Germinal center (tissue), 1 donor: ENCODE measurements at places on chromosomes 11 and 22.

DNA sequence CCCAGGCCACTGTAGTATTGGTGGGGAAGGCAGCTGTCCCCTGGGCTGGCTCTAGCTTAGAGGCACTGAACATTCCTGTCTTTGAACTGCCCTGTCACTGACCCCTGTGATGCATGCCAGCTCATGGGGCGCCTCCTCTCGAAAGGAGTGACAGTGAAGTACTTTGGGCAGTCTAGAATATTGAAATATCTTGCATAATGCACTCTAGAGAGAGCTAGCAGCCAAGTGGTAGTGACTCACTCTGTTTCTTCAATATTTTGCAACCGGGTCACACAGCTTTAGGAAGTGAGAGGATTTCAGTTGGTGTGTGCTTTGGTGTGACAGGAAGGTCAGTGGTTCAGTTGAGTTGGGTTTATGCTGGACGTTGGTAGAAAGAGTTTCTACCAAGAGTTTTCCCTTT, 35.5 kb upstream of the ST14 start:
- DNase-seq: no peak

DNA sequence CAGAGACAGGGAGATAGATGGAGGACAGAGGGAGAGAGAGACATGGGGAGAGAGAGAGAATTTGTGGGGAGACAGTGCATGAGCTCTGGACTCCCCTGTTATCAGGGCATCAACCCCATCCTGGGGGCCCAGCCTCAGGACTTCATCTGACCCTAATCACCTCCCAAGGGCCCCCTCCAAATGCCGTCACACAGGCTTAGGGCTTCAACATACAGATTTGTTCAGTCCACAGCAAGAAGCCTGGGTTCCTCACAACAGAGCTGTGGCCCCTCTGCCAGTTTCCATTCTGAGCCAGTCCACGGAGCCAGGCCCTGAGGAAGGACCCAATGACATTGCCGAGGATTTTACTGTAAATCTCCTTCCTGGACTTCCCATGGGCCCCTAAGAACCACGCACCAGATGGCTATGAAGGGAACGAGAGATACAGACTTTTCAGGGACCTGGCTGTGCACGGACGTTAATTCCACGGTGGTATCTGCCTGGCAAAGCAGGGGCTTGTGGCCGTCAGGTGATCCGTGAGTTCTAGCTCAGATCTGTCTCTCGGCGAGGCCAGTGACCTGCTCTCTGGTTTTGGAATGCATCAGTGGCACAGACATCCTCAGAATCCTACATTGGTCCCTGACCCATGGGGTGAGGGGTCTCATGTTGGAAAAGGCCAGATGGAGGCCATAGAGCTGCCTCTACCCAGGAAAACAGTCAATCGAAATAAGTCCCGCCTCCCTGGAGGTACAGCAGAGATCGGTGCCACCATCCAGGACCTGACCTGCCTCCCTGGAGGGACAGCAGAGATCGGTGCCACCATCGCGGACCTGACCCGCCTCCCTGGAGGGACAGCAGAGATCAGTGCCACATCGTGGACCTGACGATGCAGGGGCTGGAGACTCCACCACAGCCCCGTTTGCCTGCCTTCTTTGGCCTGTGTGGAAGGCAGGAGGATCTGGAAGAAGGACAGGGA, 8.7 kb upstream of the B4GALNT4 start:
- no peak for DNase-seq

GRCh38 chr11:812390-812789, 2.6 kb downstream of the RPLP2 start:
- DNase-seq: no peak

- no peak for DNase-seq
Observed at GRCh38 chr22:17985606-17986005, 38.8 kb downstream of the MICAL3 start.

- no peak for DNase-seq
Observed at GRCh38 chr11:120221115-120221752, 10.4 kb downstream of the OAF start.

DNA sequence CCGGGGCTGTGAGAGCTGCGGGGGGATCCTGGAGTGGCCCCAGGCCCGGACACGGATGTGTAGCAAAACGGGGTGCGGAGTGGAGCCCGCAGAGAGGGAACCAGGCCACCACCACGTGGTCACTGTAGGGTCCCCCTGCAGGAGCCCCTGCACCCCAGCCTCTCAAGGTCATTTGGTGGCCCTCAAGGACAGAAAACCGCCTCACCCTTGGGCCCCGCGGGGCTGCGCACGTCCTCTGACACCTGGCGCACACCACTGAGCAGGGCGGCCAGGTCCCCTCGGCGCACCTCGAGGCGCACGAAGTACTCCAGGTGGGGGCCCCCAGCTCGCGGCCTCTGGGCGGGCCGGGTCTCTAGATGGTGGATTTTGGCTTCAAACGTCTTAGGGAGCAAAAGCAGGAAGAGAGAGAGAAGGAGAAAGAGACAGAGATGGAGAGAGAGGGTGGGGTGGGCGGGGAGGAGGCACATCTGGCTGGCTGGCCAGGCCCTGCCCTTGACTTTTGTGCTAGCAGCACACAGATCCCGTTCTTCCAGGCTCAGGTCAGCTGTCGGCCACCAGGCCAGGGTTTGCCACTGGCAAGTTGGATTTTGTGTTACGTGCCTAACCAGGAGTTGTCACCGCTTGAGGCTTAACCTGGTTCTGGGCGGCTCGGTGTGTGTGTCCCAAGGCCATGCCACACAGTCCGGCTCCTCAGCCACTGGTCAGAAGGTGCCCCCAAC, 3.2 kb downstream of the TH start:
- no peak for DNase-seq

DNA sequence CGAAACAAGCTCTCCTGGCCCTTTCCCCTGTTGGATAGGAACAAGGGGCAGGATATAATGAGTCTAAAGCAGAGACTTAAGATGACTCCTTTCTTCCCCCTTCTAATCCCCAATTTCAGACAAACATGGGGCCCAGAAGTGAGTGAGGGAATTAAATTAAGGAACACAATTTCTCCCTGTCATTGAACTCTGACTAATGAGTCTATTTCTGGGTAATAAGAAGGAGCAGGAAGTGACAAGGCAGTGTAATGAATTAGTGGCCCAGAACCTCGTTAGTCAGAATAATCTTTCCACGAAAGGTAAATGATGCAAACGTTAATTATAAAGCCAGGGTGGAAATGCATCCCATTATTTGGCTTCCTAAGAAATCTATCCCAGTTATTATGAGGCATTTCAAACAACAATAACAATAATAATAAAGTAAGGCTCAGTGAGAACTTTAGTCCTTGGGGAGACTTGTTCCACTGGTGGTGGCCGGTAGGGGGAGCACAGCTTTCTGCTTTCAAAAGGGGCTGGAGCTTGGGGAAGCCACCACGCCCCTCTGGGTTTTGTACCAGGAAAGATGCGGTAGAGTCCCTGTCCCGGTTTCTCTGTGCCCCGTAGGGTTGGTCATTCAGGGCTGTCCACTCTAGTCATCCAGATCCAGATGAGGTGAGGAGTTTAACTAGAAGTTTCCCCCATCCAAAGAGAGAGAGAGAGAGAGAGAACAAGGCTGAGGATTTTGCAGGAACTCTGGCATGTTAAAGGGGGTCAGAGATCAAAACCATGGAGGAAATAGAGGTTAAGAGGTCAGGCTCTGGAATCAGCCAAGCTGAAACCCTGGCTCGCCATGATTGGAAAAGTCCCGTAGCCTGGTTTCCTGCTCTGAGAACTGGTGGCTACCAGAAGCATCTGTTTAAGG, 298.3 kb downstream of the NTM start:
- peak; percentile 70 for DNase-seq

DNA sequence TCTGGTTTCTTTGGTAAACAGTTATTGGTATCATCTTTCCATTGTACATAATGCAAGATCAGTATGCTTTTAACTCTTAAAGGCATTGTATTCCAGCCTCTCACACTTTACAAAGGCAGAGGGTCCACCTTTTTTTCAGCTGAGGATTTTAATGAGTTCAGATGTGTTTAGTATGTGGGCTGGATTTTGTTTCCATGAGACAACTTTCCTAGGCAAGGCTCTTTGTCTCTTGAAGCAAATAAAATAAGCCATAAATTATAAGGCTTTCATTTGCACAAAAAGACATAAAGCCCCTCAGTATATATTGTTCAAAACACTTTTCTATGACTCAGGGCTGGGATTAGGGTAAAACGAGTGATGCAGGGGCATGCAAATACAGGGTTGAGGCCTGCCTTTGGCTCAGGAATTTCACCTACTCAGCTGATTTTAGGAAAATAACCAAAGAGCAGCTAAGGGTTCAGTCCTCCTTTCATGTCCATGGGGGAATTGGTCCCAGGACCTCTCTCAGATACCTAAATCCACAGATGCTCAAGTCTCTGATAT, 7.6 kb downstream of the MMP20 start:
- DNase-seq: no peak

DNA sequence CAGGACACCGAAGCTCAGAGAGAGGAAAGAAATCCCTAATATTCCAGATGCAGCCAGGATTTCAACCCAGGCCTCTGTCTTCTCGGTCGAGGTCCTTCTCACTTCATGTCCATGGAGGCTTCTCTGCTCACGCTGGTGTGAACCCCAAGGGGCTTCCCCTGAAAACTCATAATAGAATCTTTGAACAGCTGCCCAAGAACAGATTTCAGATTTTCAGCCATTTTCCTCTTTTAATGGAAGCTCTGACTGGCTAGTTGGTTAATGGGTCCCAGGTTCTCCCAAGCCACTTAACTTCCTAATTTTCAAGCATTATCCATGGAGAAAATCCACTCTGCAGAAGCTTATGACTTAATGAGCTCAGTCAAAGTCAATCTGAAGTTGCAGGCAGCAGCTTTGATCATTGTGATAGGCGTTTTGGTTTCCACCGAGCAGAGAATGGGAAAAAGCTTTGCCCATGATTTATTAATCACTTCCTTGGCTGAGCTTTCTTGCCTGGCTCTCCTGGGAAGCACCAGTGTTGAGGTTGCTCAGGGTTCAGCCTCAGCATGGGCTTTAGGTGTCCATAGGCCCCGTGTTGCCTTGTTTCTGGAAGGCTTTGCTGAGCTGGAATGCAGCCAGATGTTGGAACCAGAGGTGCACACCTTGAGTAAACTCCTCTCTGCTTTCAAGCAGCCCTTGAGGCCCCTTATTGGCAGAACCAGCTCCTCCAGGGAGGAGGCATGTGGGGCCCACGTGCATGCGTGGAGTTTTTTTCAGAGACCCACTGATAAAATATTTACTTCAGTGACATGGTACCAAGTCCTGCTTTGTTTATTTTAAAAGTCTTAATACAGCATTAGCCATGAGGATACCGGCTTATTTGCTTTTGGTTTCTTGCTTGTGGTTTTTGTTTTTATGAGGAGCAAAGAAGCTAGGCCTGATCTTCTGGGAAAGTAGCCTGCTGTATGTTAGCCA, 25.5 kb downstream of the LDLRAD3 start:
- no peak for DNase-seq

- DNase-seq: no peak
Observed at GRCh38 chr11:47589977-47590861, 3.7 kb downstream of the FAM180B start.

DNA sequence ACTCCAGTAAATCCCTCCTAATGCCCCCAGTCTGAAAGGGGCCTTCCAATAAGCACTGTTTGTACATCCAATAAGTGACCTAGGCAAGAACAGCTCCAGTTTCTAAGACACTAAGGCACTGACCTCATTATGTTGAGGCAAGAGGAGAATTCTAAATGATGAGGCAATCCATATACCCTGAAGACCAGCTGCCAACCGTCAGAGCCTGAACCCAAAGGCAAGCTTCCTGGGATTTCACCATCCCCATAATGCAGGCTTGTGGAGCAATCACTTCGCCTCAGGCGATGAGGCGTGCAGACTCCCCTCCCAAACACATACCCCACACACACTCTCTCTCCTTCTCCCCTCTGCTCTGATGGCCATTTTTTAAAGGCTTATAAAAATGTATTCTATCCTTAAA, 49.5 kb downstream of the LGR4 start:
- no peak for DNase-seq

DNA sequence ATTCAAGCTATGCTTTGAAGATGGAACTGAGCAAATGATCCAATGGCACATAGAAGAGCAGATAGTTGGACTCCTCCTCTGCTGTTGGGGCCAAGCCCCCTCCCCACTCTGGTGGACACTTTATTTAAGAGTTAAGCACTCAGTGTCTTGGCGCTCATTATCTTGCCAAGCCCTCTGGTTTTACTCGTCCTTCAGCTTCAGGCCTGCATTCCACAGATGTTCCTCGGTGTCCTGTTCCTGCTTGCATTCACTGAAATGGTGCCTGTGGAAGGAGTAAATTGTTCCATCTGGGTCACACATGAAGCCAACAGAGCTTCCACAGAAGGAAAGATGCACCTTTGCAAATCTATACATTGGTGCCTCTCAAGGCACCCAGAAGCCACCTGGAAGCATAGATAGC, 26.1 kb downstream of the MAML2 start:
- no peak for DNase-seq

GRCh38 chr11:64250415-64251015, 815 bp upstream of the PLCB3 start:
- DNase-seq: no peak

DNA sequence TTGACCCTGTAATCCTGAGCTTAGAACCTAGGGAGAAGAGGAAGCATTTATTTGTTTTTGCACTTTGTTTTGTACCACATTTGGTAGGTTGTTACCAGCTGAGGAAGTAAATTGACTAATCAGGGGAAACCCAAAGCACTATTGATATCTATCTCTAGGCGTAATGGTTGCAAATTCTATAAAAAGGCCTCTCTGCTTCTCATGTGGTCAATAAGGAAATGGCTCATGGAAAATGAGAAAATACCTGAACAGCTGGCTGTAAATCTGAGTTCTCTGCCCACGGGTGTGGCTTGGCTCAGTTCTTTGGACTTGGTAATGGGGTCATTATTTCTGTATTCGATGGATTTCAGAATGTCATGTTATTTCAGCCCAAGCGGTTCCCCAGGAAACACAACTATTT, 42.4 kb downstream of the BARX2 start:
- no peak for DNase-seq

DNA sequence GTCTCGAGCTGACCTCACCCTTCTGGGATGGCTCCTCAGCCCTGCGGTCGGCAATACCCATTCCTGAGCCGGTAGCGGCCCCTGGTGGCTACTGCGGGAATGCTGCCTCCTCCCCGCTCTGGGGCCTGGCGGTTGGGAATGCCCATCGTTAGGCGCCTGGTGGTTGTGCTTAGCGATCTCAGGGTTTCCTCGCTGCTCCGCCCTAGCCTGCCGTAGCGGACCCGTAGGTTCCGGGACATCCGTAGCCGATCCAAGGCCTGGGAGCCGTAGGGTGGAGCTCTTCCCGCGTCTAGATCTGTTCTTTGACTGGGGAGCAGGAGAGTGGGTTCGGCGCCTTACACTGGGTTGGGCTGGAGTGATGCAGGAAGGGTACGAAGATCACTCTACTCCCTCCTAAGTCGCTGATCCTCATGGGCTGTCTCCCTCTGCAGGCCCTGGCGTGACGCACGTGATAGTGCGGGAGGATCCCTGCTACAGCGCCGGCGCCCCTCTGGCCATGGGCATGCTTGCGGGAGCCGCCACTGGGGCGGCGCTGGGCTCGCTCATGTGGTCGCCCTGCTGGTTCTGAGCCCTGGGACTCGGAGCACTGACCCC, 14.8 kb downstream of the PLEKHB1 start:
- peak; percentile 93 for DNase-seq
